ENCODE measurements at places on chromosomes 3 and 15.

DNA sequence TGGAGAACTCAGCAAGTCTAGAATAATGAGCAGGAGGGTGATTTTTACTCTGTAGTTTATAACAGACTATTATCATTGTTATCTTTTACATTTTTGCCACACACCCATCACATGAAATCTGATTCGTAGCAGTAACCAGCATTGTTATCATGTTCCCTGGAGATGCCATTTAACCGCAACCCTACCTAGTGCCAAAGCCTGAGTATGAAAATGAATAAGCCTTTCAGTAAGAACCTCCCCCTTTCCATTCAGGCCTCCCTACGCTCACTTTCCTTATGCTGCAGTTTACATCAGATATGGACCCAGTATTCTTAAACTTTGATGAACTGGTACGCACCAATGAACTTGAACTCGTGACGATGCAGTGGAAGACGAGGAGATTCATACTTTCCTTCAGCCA is 158.7 kb upstream of the SPRED1 start:
- no peak for DNase-seq

DNA sequence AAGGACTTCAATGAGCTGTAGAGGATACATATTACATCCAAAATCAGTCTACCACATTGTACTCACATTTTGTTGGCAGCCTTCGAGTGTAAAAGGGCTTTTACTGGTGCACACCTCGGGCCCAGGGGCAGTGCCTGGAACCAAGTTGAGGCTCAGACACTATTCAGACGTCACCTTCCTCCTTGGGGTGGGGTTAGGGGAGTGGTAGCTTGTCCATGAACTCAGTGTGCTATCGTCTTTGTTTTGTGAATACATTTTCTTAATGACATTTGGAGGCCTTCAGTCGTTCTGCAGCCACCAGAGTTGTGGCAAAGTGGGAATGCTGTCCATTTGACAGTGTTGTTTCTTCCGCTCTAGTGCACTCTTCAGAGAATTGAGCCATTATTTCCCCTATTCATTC is 114.2 kb downstream of the PGPEP1L start:
- no peak for DNase-seq

DNA sequence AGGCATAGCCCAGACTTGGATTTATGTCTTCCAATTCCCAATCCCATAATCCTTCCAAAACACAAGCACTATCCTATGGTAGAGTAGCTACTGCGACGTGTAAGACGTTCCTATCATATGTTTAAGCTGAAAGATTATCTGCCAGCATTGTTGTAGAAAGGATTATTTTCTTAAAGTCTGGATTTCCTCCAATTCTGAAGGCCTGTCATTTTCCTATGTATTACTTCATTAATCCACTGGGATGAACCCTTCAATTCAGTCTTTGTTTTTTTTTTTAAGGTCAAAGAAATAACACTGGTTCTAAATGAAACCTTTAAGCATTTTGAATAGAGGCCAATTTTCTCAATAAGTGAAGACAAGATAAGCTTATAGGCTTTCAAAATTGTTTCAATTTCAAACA is 289.0 kb downstream of the SLC9A9 start:
- DNase-seq = no peak

GRCh38 chr3:68972358-68972979 is 40.1 kb upstream of the TAFA4 start:
- DNase-seq = peak; percentile 71

GRCh38 chr15:80012060-80012726 is 41.2 kb upstream of the BCL2A1 start:
- no peak for DNase-seq

DNA sequence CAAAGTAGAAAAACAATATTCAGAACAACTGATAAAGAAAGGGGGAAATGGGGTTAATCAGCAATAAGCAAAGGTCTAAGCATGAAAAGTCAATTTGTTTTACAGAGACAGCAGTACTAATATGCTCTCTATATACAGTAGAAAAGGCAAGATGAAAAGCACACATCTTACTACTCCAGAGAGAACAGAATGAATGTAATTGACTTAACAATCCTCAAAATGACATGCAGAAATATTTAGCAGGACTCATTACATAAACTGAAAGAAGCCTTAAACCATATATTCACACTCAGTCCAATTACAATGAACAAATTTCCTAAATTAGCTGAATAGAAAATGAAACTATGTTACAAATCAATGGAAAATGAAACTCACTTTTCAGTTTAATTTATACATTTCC is 319.8 kb downstream of the SUCLG2 start:
- DNase-seq = no peak

DNA sequence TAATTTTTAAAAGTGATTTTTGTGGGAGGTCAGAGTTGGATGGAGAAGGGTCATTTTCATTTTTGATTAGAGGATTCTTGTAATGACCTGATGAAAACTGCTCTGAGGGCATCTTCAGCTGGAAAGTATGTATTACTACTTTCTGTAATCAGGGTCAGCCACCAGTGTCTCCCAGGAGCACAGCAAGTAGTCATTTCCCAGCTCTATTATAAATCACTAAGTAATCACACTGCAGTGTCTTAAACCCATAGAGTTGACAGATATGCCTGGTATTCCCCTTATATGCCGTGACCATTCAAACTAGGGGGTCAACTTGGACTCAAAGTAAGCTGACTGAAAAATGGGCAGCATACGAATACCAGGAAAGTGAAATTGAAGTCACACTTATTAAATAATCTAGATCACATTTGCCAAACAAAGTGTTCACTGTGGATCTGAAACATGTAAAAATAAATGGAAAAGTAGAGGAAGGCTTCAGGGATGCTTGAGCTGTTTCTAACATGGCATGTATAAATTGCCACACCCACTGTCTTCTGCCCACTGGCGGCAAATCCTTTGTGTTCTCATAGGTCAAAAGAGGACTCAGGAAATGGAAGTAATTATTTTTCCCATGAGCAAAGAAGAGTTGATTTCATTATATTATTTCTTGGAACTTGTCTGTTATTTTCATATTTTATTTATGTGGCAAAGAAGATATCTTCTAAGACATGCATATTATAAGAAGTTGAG is 105.7 kb downstream of the MBNL1 start:
- DNase-seq = peak; percentile 56

- no peak for DNase-seq
Measured at GRCh38 chr15:38518084-38518483, 46.5 kb downstream of the RASGRP1 start.

DNA sequence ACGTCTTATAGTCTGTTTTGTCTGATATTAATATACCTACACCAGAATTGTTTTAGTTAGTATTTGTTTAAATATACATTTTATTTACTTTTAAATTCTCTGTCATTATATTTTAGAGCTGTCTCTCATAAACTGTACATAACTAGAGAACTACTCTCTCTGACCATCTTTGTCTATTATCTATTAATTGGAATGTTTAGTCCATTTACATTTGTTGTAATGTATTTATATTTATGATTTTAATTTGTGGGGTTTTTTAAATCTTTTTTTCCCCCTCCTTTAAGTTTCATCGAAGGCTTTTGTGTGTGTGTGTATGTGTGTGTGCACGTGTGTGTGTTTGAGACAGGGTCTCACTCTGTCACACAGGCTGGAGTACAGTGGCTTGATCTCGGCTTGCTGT is 47.1 kb downstream of the ITPR1 start:
- no peak for DNase-seq

DNA sequence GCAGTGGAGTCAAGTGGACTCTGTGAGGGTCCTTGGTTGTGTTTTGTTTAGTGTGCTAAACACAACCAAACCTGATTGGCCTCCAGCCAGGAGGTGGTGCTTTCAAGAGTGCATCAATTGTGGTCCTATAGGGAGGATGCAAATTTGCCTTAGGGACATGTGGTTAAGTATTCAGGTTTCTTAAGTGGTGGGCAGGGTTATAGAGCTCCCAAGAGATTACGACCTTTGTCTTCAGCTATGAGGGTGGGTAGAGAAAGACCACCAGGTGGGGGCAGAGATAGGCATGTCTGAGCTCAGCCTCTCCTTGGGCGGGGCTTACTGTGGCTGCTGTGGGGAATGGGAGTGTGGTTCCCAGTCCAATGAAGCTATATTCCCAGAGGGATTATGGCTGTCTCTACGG is 186.6 kb downstream of the SQOR start:
- no peak for DNase-seq
